HT1080 (cell line): ENCODE measurements at places on chromosomes 7 and 10. TPM values are rescaled to one million over a fixed set of nuclear protein-coding genes. Genes with fewer than 3 reads are reported as not detected.

DNA sequence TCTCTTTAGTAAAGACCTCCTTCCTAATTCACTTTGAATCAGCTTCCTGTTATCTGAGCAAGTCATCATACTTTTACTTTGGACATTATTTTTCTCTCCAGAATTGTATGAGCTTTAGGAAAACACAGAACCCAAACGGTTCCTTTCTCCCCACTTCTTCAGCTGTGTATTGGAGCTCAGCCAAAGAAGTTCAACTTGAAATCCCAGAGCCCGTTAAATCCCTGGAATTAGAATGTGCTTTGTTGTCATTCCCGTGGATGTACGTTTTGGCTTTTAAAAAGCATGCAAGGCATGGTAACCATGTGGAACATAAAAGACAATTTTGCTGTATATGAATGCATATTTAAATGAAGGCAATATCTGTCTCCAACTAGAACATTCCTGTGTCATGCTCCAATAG lies 46.6 kb downstream of the AGMO start:
- DNase-seq: no peak

- DNase-seq: no peak
Measured at GRCh38 chr10:66654861-66655260, 271.0 kb upstream of the LRRTM3 start.

GRCh38 chr10:75717126-75717916 lies 285.9 kb downstream of the LRMDA start:
- no peak for DNase-seq

DNA sequence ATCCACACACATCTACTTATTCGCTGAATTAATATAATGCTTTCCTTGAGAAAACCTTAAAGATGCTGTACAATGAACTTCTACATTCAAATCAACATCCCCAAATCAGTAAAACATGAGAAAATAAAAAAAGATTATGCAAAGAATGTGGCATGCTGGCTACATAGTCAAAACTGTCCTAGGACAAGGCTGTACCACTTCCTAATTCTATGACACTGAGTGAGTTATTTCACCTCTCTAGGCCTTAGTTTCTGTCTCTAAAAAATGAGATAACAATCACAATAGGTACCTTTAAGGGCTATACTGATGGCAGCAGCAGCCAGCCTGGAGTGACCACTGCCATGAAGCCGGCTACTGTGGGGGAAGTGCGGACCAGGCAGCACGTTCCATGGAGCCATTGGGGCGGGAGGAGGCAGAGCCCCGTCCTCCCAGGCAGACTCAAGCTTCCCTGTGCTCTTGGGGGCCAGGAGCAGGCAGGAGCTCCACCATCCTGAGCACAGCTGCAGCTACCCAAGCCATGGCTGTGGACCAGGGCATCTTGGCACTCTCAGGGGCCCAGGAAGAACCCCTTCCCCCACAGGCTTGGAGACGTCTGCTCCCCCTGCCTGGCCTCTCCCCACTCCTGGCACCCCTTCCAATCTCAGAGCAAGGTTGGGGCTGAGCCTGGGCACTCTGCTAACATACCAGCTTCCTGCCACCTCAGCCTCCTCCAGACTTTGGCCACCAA lies 110.2 kb downstream of the ELAPOR2 start:
- no peak for DNase-seq

GRCh38 chr7:11315666-11316258 lies 342.1 kb downstream of the PHF14 start:
- no peak for DNase-seq

DNA sequence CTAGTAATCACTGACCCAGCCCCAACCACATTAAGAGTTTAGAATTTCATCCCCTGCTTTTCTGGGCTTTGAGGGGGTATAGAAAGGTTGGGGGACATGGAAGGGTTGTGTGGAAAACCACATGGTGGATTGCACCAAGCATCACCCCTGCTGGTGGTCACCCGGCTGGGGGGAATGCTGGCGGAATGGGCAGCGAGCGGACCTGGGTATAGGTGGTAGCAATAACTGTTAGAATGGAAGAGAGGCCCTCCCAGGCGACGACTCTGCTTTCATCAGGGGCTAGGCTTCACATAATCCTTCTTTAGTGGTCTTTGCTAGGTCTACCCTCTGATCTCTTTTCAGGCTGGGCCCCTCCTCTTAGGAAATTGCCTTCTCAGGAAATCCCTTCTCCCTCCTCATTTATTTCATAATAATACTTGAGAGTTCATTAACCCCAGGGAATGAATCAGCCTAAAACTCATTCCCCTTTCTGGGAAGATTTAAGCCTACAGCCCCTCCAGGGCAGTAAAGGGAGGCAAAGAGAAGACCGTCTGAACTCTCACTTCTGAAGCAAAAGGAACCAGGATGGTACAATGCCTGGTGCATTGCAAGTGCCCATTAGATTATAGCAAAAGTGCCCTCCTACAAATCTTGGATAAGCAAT lies 90.7 kb upstream of the LEP start:
- DNase-seq: no peak

The EIF3B gene
- total RNA-seq: 248 and 258 TPM in 2 replicates

DNA sequence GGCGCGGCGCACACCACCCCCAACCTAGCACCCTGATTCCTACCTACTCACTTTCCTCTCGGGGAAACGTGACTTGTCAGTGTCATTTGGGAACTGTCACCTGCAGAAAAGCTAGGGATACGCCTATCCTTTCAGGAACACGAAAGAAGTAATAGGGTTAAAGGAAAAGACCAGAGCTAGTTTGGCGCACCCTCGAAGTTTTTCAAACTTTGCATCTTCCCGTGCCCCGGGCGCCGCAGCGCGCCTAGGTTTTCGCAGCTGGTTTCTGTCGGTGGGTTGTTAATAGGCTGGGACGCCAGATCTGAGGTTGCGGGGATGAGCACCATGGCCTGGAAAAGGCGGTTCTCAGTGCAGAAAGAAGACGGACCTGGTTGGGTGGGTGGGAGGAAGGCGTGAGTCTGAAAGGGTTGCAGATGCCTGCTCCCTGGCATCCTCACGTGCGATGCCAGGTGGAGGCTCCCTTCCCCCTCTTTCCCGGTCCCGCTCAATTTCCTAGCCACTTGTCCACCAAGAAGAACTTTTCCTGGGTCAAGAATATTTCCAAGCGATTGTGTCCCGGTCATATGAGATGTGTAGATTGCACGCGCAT lies 568 bp upstream of the MEOX2 start:
- no peak for DNase-seq

The PON3 gene
- not detected in 2 replicates for total RNA-seq

- DNase-seq: no peak
Measured at GRCh38 chr7:31462636-31463035, 51.3 kb upstream of the ITPRID1 start.

GRCh38 chr7:146414373-146414772 lies 297.8 kb downstream of the CNTNAP2 start:
- no peak for DNase-seq

- no peak for DNase-seq
Measured at GRCh38 chr7:86199881-86200614, 443.7 kb upstream of the GRM3 start.

The AKR1D1 gene
- total RNA-seq: not detected in 2 replicates

DNA sequence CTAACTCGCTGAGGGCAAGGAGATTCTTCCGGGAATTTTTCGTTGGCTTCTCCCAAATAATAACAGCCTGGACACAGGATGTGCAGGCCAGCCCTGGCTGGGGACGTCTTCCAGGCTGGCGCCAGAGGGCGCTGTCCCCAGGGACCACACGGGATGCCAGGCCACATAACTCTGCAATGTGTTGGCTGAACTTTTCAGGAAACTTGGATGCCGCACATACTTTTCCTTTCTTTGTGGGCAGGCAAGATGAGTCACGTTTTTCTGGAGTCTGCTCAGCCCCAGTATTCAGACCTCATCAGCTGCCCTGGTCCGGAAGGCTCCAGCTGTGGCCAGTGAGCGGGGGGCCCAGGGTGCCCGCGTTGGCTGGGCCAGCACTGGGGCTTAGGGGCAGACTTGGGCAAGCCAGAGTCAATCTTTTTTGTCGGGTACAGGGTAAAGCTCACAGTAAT lies 122.7 kb downstream of the PRKAG2 start:
- DNase-seq: peak; percentile 99

The ZNF804B gene
- total RNA-seq: not detected in 2 replicates

DNA sequence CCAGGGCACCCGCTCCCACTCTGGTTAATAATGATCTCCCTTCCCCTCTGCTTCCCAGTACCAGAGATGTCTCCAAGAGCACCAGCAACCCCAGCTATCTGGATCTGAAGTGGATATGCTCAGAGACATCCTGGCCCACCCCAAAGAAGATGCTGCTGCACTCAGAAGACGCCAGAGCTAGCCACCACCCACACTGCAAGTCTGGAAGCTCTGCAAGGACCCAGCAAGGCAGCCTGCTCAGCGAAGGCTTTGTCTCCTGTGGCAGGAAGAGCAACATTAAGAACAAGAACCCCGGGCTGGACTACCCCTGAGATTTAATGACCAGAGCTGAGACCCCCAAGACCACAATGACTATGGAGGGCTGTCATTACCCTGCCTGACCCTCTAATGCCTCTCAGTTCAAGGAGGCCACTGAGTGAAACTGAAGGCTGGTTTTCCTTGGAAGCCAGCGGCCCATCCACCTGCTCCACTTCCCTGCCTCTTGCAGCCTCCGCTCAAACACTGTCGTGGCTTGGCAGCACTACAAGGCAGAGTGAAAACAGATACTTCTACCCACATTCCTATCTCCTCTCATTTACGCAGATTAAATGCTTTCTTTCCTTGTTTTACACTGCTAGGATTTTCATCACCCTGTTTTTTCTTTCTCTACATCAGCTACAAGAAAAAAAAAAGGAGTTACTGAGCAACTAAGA lies 202.2 kb downstream of the SNX10 start:
- DNase-seq: no peak

The SSBP1 gene
- 370 and 377 TPM in 2 replicates for total RNA-seq

DNA sequence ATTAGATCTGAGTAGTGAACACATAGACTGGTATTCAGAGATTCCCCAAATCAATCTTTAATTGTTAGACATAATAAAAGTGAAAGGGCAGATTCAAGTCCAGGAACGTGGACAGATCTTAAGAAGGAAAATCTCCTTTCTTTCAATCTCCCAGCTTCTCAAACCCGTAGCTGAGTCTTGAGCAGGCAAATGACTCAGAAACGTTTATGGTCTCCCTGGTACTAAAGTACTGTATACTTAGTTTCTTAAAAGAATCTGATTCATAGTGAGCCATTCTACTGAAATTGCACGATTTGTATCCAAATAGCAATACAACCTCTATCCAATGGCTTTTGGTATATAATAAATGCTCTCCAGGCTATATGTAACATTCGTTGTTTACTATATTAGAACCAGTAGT lies 140.4 kb upstream of the RHEB start:
- peak; percentile 32 for DNase-seq

DNA sequence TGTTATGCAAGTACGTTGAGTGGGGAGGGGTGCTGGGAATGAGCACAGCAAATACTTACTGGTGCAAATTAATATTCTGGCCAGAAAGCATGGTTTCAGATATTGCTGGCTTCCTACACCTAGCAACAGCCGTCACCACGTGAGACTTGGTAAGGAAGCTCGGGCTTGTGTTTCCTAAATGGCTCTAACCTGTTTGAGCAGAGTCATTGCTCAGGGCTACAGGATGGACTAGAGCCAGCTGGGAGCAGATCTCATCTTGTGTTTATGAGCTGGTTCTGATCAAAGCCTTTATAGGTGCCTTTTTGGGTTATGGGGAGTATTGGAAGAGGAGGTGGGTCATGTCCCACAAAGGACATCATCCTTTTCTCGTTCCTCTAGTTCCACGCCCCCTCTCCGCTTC lies 200.3 kb downstream of the BUB3 start:
- no peak for DNase-seq

The PHYHIPL gene
- total RNA-seq: not detected in 2 replicates
